Left lung (tissue), 14 donors: ENCODE measurements at places on chromosomes 12 and 14. TPM values are rescaled to one million over a fixed set of nuclear protein-coding genes. Genes with fewer than 3 reads are reported as not detected.

The CCDC198 gene
- 81.9 TPM for polyA plus RNA-seq

The SLC24A4 gene
- 0.46 TPM for polyA plus RNA-seq

The LHX5 gene
- polyA plus RNA-seq = not detected

The MYH6 gene
- polyA plus RNA-seq = 0.05 TPM

The ACSM4 gene
- polyA plus RNA-seq = not detected

The DHRS1 gene
- polyA plus RNA-seq = 37.8 TPM

The AQP5 gene
- polyA plus RNA-seq = 7.0 TPM

The ATP23 gene
- polyA plus RNA-seq = 9.0 TPM

The LMO3 gene
- polyA plus RNA-seq = 8.5 TPM

The IL31 gene
- polyA plus RNA-seq = not detected

The PPP1R12A gene
- 137 TPM for polyA plus RNA-seq

The LRTM2 gene
- polyA plus RNA-seq = not detected

The KRT7 gene
- 32.4 TPM for polyA plus RNA-seq

The SERPINA6 gene
- polyA plus RNA-seq = 0.17 TPM

The KCNH5 gene
- polyA plus RNA-seq = not detected

The FAM90A1 gene
- polyA plus RNA-seq = 3.7 TPM

The PDZRN4 gene
- polyA plus RNA-seq = 0.11 TPM

The IL26 gene
- not detected for polyA plus RNA-seq

The SYCP3 gene
- 2.0 TPM for polyA plus RNA-seq

The RCOR1 gene
- 68.1 TPM for polyA plus RNA-seq

The GPRC5D gene
- polyA plus RNA-seq = 0.86 TPM

The SPX gene
- 8.1 TPM for polyA plus RNA-seq

The PMEL gene
- 3.8 TPM for polyA plus RNA-seq

The IFI27 gene
- 20.1 TPM for polyA plus RNA-seq

The KLRF1 gene
- 1.8 TPM for polyA plus RNA-seq

The ACADS gene
- 11.5 TPM for polyA plus RNA-seq

The ANO6 gene
- 69.5 TPM for polyA plus RNA-seq

The PLEKHG7 gene
- 0.37 TPM for polyA plus RNA-seq

The ISM2 gene
- not detected for polyA plus RNA-seq

The OAS2 gene
- polyA plus RNA-seq = 10.1 TPM

The STYK1 gene
- polyA plus RNA-seq = 0.30 TPM

The DAO gene
- not detected for polyA plus RNA-seq

The DBX2 gene
- not detected for polyA plus RNA-seq

The IL23A gene
- 1.0 TPM for polyA plus RNA-seq

The TCL1B gene
- not detected for polyA plus RNA-seq

The KLHL28 gene
- polyA plus RNA-seq = 17.5 TPM
